ENCODE measurements at places on chromosomes 16 and 17.

DNA sequence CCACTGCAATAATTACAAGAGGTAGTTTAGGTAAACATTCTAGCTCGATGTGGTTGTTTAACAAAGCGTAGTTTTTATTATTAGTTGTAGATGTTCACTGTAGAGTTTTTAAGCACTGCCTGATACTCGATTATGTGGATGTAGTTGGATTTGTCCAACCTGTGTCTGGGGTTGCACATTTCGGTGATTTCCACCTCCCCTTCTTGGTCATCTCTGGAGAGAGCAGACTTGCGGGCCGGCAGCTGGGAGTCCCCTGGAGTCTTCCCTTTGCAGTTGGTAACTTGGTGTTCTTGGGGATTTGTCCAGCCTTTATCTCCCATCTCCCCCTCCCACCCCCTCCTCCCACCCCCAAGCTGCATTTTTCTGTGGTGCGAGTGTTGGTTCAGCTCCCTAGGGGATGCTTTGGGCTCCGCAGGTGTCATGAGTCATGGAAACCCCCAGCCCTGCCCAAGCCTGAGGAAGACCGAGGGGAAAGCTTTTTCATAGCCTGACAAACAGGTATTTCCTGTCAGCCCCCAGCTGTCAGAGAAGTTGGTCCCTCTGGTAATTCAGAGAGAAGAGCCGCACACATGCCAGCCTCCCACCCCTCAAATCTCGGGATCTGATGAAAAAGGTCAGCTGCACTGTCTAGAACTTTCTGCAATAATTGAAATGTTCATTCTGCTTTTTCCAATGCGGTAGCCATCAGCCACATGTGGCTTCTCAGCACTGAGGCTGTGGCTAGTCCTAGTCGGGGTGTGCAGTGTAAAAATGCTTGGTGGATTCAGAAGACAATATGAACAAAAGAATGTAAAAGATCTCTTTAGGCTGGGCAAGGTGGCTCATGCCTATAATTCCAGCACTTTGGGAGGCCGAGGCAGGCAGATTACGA, 50.3 kb downstream of the KSR1 start:
- peak; percentile 35 for DNase-seq

DNA sequence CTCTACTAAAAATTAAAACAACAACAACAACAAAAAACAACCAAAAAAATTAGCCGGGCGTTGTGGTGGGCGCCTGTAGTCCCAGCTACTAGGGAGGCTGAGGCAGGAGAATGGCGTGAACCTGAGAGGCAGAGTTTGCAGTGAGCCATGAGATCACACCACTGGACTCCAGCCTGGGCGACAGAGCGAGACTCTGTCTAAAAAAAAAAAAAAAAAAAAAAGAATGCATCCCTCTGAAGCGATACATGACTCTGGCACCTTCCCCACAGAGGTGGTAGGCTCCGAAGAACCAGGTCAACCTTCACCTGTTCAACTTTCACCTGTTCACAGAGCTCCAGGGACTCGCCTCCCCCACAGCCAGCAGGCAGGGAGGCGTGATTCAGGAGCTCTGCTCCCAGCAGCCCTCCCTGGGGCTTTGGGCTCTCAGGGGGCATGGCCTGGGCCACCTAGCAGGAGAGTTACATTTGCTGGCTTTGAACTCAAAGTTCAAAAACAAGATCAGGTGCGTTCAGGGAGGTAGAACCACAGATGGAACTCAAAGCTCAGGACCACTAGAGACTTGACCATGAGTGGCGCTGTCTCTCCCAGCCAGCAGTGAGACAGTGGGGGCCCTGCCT, 5.6 kb downstream of the VAC14 start:
- DNase-seq = no peak

DNA sequence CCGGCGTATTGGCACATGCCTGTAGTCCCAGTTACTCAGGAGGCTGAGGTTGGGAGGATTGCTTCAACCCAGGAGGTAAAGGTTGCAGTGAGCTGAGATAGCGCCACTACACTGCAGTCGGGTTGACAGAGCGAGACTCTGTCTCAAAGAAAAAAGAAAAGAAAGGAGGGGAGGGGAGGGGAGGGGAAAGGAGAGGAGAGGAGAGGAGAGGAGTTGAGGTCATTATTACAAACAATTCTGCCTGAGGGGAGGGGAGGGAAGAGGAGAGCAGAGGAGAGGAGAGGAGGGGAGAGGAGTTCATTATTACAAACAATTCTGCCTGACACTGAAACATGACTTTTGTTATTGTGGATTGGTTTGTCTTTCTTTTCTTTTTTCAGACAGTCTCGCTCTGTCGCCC, 19.8 kb upstream of the ABCA5 start:
- no peak for DNase-seq

GRCh38 chr16:89491238-89491869, 993 bp upstream of the ANKRD11 start:
- DNase-seq = peak; percentile 53

DNA sequence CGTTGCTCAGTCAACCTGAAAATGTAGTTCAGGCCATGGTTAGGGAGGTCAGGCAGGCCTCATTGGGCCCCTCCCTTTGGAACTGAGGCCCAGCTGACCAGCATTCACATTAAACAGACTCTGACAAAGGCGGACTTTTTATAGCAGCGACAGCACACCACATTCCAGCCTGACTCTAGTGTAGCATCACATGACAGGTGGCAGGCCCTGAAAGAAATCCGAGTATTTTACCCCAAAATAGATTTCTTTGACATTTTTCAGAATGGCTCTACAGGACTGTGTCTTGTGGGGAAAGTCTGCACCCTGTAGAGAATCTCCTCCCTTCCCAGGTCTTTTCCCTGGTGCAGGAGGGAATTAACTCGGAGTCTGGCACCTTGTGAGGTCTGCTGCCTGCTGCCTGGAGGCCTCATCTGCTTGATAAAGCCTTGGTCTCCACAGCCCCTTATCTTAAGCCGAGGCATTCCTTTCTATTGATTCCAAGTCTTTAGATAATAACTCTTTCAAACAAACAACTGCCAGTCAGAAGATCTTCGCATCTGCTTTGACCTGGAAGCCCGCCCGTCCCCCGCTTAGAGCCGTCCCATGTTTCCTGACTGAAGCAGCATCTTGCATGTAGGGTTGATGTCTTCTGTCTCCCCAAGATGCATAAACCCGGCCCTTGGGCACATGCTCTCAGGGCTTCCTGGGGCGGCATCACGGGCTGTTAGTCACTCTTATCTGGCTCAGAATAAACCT, 44.0 kb upstream of the CAPN15 start:
- peak; percentile 86 for DNase-seq

DNA sequence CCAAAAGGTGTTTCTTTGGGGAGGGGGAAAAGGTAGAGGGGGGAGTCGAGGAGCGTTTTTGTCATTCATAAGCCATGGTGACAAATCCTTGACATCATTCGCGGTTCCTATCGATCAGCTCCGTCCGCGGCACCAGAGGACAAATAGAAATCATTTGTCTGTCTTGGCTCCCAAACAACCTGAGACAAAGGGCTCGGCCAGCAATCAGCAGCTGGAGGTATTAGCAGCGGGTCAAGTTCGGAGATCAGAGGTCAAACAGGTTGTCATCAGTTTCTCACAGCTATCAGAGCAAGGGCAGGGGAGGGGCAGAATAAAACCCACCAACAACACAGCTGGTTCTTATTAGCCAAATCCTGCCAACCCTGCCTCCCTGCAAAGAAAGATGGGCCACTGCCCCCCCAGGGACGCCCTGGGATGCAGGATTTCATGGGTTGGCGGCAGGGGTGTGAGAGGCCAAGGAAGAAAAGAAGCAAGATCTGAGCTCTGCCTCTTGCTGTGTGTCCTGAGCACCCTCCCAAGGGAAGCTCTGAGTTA, 145.3 kb upstream of the LHX1 start:
- DNase-seq = no peak

GRCh38 chr17:35218915-35219314, 24.0 kb upstream of the SLFN5 start:
- DNase-seq = no peak

DNA sequence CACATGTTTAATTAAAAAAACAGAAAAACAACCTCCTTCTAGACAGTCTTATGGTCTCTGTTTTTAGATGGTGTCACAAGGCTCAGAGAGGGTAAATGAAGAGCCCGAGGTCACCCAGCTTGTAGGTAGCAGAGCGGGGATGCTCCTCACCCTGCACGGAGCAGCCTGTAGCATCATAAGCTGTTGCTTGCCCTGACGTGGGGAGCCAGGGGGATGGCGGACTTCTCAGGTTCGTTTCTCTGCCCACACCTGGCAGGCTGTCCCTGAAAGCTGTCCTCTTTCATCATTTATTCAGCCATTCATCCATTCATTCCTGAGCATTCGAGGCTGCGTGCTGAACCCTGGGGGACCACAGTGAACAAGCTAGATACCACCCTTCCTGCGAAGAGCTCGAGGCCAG, 75.7 kb upstream of the KSR1 start:
- no peak for DNase-seq

Measured in neural progenitor cell (in vitro differentiated cells).